ENCODE measurements at places on chromosomes 3 and 15.

GRCh38 chr3:151200586-151200985 is 2.4 kb downstream of the GPR171 start:
- DNase-seq: no peak

- no peak for DNase-seq
Measured at GRCh38 chr15:89797678-89798201, 16.9 kb downstream of the ANPEP start.

DNA sequence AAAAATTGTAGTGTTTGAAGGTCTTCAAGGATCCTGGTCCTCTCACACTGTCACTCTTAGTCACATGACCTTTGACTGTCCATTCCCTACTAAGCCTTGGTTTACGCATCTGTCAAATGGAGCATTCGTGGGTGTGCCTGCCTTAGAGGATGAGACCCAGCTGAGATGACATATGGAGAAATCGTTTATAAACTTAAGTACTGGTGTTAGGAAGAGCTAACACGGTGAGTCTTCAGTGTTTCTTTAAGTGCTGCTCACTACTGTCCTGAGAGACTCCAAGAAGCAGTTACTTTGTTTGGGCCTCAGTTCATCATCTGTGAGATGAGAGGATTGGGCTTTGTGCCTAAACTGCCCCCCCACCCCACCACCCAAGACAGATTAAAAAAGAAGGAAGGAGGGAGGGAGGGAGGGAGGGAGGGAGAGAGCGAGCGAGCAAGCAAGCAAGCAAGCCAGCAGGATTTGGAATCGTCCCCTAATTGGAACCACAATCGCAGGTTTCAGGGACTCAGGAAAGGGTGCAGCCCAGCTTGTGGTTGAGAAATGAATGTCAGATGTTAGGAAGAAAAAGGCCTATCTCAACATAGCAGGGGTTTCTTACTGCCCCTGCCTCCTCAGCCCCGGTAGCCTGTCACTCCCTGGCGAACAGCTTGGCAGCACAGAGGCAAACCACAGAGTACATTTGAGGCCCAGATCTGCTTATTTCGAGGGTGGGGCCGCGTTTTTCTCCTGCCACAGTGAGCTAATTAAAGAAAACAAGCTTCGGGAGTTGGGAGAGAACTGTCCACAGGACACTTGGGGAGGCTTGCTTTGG is 32.7 kb downstream of the SMAD3 start:
- no peak for DNase-seq

- DNase-seq: no peak
Measured at GRCh38 chr3:98056035-98056434, 20.9 kb upstream of the GABRR3 start.

- no peak for DNase-seq
Measured at GRCh38 chr3:101814835-101815234, 34.5 kb upstream of the NFKBIZ start.

All from stimulated activated CD8-positive, alpha-beta memory T cell treated with anti-CD3 and anti-CD28 coated beads, Interleukin-15, amount 100 ng/mL, for 48 hours (primary cell).